ENCODE measurements at places on chromosomes 5 and 9.

DNA sequence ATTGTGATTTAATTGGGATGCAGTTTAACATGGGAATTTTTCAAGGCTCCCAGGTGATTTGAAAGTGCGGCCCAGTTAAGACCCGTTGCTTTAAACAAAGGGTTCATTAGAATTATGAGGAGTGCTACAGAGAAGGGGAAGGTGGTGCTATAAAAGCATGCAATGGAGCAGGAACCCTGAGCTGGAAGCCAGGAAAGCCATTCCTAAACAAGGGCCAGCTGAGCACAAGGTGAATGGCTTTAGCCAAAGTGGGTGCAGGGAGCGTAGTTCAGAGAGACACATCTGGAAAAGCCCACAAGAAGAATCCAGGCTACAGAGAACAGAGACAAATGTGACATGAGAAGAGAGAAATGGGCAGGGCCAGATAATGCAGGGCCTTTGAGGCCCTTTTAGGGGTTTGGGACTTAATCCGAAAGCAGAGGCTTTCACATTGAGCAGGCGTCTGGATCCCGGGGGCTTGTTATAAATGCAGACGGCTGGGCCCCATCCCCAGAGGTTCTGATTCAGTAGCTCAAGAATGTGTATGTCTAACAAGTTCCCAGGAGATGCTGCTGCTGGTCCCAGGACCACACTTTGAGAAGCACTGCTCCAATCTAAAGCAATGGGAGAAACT is 138.1 kb upstream of the WWC1 start:
- no peak for DNase-seq

GRCh38 chr9:123335193-123335985 is 20.6 kb upstream of the CRB2 start:
- DNase-seq, result no peak

DNA sequence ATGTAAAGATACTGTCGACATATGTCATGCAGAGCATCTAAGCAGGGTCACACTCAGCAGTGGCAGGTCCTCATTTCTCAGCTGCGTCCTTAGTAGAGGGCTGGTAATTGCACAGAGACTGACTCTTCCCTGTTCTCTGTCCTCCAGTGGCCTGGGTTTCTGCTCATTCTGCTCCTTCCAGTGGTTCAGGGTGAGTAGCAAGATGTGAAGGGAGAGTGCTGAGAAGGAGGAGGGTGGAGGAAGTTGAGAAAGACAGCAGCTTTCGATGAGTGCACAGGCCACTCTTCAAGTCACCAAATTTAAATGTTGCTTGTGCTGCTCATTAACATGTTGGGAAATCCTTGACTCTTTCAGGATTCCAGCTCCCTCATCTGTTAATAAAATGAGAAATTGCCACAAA is 203.9 kb downstream of the FBXL7 start:
- no peak for DNase-seq

- no peak for DNase-seq
Measured at GRCh38 chr9:116055536-116055935, 98.1 kb upstream of the PAPPA start.

DNA sequence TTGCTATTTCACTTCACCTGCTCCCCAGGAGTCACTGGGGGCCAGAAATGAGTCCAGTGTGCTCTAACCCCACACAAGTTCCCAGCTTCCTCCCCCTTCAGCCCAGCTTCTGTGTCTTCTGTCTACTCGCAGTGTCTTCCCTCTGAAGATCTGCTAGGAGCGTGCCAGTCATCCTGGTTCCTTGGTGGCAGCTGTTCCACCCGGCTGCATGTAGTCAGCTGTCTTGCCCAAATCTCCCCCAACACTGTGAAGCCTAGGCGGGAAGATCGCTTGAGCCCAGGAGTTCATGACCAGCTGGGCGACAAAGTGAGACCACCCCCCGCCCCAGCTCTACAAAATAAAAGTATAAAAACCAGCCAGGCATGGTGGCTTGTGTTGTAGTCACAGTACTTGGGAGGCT is 154.0 kb downstream of the GDNF start:
- no peak for DNase-seq

DNA sequence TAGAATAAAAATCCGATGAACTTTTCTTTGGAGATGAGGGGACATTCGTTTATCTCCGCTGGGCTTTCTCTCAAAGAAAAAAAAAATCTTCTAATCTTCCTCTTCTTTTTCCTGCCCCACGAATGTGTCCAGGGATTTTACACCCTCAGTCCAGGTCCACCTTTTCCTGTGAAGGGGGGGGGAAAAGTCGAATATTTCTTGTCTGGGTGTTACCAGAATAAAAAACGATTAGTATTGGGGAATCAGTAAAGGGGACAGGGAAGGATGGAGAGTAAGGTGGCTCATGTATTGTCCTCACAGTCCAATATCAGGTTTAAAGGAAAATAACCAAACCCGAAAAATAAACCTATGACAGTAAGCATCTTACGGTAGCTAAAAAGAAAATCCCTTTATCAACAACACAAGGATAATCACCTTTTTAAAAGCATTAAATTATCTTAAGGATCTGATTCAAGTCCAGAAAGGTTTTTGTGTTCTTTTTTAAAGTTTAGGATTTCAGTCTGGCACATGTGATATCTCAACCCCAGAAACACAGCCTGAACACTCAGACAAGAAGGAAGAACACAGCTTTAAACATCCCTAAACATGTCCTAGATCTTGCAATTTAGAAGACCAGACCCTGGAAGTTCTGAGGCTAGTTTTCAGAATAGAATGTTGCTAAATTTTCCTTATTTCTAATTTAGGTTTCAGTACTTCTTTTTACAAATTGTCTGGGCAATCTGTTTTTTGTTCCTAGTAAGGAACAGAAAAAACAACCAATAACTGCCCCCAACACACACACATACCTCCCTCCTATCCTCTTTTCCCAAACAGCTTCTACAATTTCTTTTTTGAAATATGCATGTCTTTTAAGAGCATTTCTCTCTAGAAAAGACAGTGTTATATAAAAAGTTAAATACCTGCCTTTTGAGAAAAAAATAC is 1.2 kb downstream of the ZNF608 start:
- no peak for DNase-seq

- DNase-seq, result no peak
Measured at GRCh38 chr9:27532046-27532445, 2.4 kb upstream of the MOB3B start.

GRCh38 chr9:128863647-128864046 is 18.1 kb downstream of the KYAT1 start:
- DNase-seq, result no peak

GRCh38 chr9:132846109-132846917 is 31.8 kb downstream of the AK8 start:
- DNase-seq, result no peak

- DNase-seq, result no peak
Measured at GRCh38 chr5:73160239-73160671, 12.7 kb upstream of the TMEM174 start.

DNA sequence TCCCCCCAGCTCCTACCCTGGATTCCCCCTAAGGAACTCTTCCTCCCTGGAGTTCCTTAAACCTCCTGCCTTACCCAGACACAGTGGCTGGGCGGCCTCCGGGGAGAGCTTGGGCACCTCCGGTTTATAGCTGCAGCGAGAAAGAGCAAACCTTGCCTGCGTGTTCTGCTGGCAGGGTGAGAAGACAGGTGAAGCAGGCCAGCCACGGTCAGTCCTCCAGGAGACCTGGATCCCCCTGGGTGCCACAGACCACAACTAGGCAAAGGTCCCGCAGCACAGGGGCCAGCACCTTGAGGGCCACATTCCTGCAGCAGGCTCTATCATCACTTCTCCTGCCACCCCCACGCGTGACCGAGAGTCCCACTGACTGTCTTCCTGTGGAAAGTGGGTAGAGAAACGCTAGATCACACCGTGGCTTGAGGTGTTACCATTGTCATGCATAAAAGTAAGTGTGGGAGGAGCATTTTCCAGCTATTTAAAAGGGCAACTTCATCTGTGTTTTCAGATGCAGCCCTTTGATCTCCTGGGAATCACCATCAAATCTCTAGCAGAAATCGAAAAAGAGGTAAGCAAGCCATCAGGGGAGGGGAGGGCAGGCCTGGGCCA is 130.2 kb upstream of the LMX1B start:
- peak; percentile 26 for DNase-seq

GRCh38 chr9:69190863-69191181 is 16.7 kb downstream of the TJP2 start:
- DNase-seq, result no peak
